ENCODE measurements at places on chromosomes 4 and X. TPM values are rescaled to one million over a fixed set of nuclear protein-coding genes. Genes with fewer than 3 reads are reported as not detected.

Gene AFM
- total RNA-seq, result 0.10 TPM

Gene SMIM10
- 5.8 TPM for total RNA-seq

Gene GPC4
- not detected for total RNA-seq

Gene CENPVL2
- not detected for total RNA-seq

Gene MAML3
- 3.2 TPM for total RNA-seq

Gene LRRC66
- 0.10 TPM for total RNA-seq

Gene SMIM43
- total RNA-seq, result not detected

All from RPMI7951 (cell line).